Activated CD4-positive, CD25-positive, alpha-beta regulatory T cell treated with anti-CD3 and anti-CD28 coated beads, Interleukin-2, amount 50 U/mL, for 24 hours (primary cell): ENCODE measurements at places on chromosomes 6 and 20.

GRCh38 chr6:157757430-157758403 lies 65.3 kb upstream of the SNX9 start:
- ATAC-seq = no peak

DNA sequence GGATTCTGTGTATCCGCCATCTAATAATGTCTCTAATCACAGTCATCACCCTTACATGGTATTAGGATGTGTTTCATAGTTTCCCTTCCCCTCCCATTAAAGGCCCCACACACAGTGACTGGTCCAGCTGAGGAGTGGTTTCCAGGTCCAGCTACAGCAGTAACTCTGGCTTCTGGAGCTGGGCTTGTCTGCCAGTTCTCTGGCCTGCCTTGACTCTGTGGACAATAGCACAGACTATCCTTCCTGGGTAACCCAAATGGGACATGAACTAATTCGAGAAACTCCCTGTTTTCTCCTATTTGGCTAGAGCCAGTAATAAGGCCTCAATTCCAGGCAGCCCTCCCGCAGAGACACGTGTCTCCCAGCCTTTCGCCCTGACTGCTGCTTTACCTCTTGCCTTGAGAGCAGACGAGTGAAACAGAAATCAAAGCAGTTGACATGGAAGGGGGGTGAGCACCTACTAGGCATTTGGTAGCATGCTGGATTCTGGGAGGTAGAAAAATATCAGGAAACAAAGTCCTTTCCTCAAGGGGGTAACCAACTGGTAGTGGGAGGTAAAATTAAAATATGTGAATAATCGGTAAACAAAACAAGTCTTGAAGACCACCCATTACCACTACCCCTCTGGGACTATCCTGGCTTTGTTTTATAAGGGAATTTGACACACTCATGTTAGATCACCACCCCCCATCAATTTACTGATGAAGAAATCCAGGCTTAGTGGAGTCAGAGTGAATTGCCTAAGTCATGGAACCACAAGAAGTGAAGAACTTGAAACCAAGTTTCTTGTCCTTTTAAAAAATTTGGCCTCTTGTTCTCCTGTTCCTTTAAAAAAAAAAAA lies 1.2 kb downstream of the TRAF3IP2 start:
- ATAC-seq = no peak

DNA sequence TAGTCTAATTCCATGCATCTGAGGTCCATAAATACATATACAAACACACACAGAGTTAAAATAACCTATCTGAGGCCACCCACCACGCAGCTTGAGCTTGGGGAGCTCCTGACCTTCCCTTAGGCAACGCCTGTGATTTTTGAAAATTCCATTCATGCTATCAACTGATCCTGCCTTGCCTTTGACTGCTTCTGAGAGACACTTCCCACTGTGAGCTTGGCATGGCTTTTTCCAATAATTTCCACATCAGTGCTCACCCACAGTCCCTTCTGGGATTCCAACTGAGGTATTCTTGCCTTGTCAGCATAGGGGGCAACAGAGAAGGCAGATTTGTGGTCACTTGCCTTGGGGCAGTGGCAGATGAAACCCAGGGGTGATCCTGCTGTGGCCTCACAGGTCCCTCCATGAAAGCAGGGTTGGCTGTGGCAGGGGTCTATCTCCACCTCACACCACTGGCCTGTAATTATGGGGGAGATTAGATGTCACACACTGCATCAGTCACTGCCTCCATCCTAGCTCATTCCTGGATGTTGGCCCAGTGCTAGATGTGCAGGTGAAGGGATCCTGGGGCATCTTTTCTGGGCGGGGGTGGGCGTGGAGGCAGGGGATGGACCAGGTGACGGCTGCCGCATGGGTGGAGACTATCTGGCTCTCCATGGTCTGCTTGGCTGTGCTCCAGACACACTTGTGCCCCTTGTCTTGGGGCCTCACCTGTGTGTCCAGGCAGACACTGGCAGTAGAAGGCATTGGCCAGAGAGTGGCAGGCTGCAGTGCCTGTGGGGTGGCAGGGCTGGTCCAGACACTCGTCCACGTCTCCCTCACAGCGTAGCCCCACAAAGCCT lies 11.2 kb upstream of the GPSM3 start:
- ATAC-seq = no peak

GRCh38 chr20:36132802-36133211 lies 21.7 kb upstream of the EPB41L1 start:
- ATAC-seq = no peak

GRCh38 chr6:33213989-33214335 lies 5.7 kb downstream of the RING1 start:
- no peak for ATAC-seq

- no peak for ATAC-seq
Observed at GRCh38 chr6:63346217-63346835, 26.5 kb upstream of the LGSN start.

DNA sequence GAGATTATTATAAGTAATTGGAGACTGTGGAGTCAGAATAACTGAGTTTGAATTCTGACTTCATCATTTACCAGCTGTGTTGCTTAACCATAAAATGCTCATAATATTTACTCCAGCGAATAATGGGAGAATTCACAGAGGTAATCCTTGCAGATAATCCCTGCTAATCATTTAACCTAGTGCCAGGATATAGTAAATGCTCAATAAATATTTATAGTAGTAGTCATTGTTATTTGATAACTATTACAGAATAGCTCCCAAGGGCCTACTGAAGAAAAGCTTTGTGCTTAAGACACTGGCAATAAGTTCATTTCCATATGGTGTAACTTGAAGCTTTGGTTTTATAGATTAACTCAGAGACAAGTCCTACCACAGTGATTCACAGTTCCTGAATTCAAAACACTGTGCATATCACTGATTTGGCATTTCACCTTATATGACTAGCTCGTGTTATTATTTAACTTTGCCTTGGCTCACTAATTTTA lies 208.8 kb upstream of the PLCB4 start:
- ATAC-seq = no peak

DNA sequence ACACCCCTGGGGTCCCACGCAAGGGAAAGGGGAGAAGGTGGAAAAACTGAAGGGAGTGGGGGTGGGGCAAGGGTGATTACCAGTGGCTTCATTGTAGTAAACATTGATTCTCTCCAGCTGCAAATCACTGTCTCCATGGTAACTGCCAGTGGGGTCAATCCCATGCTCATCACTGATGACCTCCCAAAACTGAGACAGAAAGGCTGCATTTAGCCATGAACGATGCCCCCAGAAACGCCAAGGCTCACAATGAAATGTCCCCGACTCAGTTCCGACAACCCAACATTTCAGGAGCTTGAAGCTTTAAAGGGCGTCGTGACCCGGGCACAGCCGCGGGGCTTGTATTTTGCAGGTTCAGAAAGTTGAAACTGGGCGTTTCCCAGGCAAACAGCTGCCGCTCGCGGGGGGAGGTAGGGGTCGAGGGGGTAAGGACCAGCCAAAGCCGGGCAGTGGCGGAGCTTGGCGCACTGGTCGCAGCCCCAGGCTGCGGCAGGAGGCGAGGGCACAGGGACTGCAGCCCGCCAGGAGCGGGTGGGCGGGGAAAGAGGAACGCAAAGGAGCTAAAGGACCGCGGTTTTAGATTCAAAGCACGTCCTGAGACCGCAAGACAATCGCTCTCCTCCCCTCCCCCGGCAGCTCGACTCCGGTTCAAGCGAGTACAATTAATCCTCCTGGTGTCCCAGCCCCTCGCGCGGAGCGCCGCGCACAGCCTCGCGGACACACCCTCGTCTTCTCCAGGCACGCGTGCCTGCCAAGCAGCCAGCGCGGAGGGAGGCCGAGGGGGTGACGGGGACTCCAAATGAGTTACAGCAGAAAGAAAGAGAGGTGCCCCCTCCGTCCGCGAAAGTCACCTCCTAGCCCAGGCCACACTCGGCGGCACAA lies 731 bp downstream of the TUBB2B start:
- ATAC-seq = no peak

- ATAC-seq = peak; percentile 64
Observed at GRCh38 chr6:158797331-158798310, 21.5 kb downstream of the EZR start.

DNA sequence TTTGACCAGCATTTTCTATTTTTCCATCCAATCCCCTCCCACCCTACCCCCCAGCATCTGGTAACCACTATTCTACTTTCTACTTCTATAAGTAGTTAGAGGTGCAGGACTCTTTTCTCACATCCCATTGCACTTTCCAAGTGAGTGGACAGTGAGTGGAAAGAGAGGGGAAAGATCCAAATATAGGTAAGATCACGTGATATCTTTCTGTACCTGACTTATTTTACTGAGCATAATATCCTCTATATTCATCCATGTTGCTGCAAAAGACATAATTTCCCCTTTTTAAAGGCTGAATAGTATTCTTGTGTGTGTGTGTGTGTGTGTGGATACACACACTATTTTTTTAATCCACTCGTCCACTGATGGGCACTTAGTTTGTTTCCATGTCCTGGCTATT lies 18.1 kb downstream of the RBM24 start:
- ATAC-seq = no peak

- peak; percentile 55 for ATAC-seq
Observed at GRCh38 chr6:139600919-139601475, 226.5 kb upstream of the CITED2 start.

DNA sequence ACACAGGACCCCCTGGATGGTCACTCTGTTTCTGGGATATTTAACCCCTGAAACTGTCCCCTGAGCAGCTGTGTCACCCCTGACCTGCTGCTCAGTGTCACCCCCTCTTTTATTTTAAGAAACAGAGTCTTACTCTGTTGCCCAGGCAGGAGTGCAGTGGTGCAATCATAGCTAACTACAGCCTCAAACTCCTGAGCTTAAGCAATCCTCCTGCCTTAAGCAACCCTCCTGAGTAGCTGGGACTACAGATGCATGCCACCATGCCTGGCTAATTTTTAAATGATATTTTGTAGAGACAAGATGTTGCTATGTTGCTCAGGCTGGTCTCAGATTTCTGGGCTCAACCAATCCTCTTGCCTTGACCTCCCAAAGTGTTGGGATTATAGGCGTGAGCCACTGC lies 21.5 kb upstream of the GTSF1L start:
- no peak for ATAC-seq

GRCh38 chr6:92887871-92888270 lies 531.5 kb downstream of the EPHA7 start:
- ATAC-seq = no peak

DNA sequence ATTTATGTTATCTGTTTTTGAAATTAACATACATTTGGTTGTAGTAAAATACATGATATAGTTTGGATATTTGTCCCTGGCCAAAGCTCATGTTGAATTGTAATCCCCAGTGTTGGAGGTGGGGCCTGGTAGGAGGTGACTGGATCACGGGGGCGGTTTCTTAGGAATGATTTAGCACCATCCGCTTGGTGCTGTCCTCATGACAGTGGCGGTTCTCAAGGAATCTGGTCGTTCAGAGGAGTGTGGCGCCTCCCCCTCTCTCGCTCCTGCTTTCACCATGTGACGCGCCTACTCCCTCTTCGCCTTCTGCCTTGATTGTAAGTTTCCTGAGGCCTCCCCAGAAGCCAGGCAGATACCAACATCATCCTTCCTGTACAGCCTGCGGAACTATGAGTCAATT lies 29.0 kb downstream of the CTCFL start:
- no peak for ATAC-seq

DNA sequence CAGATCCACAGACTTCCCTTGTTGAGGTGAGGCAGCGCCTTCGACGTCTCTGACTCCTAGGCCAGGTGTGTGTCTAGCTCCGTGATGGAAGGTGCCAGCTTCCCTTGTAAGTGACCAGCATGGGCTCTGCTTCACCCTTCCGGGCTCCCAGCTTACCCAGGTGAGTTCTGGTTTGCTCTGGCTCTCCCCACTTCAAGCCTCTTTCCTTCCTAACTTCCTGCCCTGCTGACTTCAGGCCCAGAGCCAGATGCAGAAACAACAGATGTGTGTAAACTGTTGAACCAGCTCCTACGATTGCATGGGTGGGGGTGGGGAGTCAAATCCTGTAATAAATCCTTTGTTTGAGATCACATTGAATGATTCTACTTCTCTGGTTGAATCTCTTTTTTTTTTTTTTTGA lies 51.6 kb upstream of the BMP6 start:
- ATAC-seq = no peak

DNA sequence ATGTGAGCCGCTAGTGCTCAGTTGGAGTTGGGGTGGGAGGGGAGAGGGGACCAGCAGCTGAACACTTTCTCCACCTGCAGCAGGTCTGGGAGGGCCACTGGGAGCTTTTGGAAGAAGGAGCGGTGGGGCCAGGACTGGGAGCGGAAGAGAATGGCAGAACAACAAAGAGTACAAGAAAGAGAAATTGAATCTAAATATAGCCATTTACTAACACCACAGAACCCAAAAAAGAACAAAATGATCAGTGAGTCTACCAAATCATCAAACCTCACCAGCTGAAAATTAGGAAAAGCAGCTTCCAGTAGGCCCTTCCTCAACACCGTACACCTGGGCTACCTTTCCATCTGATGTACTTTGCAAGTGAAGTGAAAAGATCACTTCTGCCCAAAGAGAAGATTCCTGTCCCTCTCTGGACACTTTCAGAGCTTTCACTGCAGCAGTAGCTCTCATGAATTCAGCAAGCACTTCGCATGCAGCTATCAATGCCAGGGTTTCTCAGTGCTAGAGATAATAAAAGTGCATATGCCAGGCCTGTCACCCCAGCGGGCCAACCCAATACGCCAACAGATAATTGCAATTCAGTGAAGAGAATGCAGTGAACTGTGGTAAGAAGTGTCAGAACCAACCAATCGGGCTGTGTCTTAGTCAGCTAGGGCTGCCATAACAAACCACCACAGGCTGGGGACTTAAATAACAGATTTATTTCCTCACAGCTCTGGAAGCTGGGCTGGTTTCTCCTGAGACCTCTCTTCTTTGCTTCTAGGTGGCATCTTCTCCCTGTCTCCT lies 597 bp downstream of the LY86 start:
- ATAC-seq = no peak

DNA sequence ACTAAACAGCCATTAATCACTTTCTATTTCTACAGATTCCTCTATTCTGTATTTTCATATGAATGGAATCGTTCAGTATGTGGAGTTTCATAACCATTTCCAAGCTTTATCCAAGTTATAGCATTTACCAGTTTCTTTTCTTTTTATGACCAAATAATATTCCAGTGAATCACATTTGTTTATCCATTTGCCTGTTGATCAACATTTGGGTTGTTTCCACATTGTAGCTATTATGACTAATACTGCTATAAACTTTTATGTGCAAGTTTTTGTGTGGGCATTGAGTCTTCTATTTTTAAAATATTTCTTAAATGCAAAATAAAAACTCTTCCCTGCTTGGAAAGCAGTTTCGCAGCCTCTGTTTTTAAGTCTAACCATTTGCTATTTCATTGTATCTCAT lies 336.4 kb upstream of the OPRM1 start:
- ATAC-seq = no peak

GRCh38 chr6:149694921-149695320 lies 23.0 kb downstream of the LATS1 start:
- no peak for ATAC-seq
